Activated B cell treated with CpG ODN at 0.5 μM for 24 hours (primary cell): ENCODE measurements at places on chromosomes 5 and 9. TPM values are rescaled to one million over a fixed set of nuclear protein-coding genes. Genes with fewer than 3 reads are reported as not detected.

GPR150 gene
- 0.60 and 1.1 TPM in 2 replicates for total RNA-seq

GRCh38 chr9:92563116-92564100, 27.6 kb upstream of the ECM2 start:
- peaks cover 2% of the 10 kb centered on the region for H3K36me3 ChIP-seq
- DNase-seq, result no peak
- H3K27me3 ChIP-seq, result no peaks in the 10 kb centered on the region
- H3K4me1 ChIP-seq, result no peaks in the 10 kb centered on the region

DNA sequence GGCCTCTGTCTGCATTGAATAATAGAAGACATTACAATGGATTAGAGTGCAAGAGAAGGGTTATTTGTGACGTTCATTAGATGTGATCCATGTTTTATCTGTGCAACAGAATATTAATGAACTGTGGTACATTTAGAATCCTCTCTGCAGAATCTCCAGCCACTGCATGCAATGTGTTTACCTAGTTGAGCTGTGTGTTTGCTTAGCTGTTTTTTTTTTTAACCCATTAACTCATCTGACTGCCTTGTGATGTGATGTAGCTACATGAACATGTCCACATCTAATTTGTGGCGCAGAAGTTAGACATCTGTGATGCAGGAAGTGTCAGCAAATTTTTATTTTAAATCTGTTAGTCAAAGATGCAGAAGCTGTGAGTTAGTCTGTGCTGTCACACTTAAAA, 236.9 kb downstream of the CD180 start:
- H3K4me1 ChIP-seq, result no peaks in the 10 kb centered on the region
- DNase-seq, result no peak
- H3K27me3 ChIP-seq, result peaks cover 8% of the 10 kb centered on the region
- H3K27ac ChIP-seq, result no peak overlapping the region
- no peaks in the 10 kb centered on the region for H3K36me3 ChIP-seq

DNA sequence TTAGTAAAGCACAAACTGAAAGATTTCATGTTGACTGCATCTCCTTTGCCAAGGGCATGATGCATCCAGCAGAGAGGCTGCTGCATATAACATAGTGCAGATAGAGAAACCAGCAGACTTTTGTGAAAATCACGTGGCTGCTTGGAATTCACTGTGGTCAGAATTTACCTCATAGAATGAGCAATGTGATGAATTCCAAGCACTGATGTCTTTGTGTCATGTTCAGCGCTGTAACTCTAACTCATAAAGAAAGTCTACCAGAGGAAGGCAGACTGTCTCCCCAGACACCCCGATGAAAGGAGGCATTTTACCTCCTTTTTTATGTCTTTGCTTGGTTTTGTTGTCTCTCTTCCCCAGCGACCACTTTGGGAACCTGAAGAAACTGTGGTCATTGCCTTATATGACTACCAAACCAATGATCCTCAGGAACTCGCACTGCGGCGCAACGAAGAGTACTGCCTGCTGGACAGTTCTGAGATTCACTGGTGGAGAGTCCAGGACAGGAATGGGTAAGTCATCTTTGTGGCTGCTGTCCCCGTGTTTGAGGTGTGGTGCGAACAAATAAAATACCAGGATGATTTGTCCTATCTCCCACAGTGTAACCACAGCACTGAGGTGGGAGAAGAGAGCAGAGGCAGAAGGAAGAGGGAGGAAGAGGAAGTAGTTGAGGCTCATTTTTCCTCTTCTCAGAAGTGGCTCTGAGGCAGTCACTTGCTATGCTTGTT, 42.0 kb downstream of the ITK start:
- H3K27ac ChIP-seq, result no peak overlapping the region
- no peaks in the 10 kb centered on the region for H3K36me3 ChIP-seq
- no peak for DNase-seq
- no peaks in the 10 kb centered on the region for H3K27me3 ChIP-seq

TMEM203 gene
- 32.7 and 34.1 TPM in 2 replicates for total RNA-seq

OBP2B gene
- total RNA-seq, result not detected in 2 replicates

DNA sequence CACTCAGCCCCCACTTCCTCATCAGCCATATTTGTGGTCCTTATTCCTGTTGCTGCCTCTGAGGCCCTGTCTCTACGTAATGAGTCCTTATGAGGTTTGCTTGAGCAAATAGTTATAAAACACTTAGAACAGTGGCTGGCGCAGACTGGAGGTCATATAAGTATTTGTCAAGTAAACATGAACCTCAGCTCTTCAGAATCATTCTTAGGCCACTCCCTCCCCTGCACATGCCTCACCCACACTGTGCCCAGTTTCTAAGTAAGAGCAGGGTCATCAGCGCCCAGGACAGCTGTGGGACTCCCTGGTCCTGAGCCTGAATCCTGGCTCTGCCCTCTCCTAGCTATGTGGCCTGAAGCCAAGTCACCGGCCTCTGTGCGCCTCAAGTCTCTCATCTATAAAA, 4.0 kb downstream of the ST6GALNAC4 start:
- peak overlapping the region; percentile 96 for H3K27ac ChIP-seq
- H3K27me3 ChIP-seq, result no peaks in the 10 kb centered on the region
- H3K36me3 ChIP-seq, result peaks cover 63% of the 10 kb centered on the region
- no peak for DNase-seq
- H3K4me3 ChIP-seq, result no peak overlapping the region

FOXD4L6 gene
- not detected in 2 replicates for total RNA-seq

GABRA1 gene
- not detected in 2 replicates for total RNA-seq

GRCh38 chr5:155189476-155189875, 175.9 kb downstream of the KIF4B start:
- H3K27ac ChIP-seq, result no peak overlapping the region
- H3K27me3 ChIP-seq, result no peaks in the 10 kb centered on the region
- no peaks in the 10 kb centered on the region for H3K36me3 ChIP-seq
- DNase-seq, result no peak

REEP2 gene
- total RNA-seq, result 0.42 TPM in 1 of 2 replicates, not detected in the other

GRCh38 chr5:50969151-50970031, 303.0 kb downstream of the PARP8 start:
- peaks cover 50% of the 10 kb centered on the region for H3K4me1 ChIP-seq
- no peak overlapping the region for H3K27ac ChIP-seq
- H3K27me3 ChIP-seq, result peaks cover 68% of the 10 kb centered on the region
- peak overlapping the region; percentile 32 for H3K4me3 ChIP-seq

DNA sequence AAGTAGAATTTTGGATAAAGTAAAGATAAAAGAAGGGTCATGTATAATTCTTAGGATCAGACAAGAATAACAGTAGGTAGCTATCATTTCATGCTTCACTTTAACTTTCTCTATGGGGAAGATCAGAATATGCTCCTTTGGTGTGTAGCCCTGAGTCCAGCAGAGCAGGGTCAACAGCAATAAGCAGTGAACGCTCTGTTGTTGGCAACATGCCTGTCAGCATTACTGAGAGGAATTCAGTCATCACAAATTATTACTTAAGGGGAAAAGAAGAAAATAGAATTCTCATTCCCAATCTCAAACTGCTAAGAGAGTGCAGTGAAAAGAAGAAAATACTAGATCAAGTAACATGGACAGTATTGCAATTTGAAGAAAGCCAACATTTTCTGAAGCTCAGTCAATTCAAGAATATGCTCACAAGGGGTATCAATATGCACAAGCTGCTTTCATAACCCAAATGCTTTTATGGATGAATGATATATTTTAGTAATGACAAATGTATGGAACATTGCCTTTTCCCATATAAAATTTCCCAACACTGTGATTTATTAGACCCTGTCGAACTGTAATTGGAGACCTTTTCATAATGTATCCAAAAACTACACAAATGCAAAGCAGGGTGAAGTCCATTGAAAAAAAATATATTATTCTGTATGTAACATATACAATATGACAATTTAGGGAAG, 1359.4 kb downstream of the EFNA5 start:
- no peaks in the 10 kb centered on the region for H3K36me3 ChIP-seq
- H3K4me1 ChIP-seq, result no peaks in the 10 kb centered on the region
- no peak for DNase-seq
- H3K27me3 ChIP-seq, result no peaks in the 10 kb centered on the region
- H3K4me3 ChIP-seq, result no peak overlapping the region
- no peak overlapping the region for H3K27ac ChIP-seq

DNA sequence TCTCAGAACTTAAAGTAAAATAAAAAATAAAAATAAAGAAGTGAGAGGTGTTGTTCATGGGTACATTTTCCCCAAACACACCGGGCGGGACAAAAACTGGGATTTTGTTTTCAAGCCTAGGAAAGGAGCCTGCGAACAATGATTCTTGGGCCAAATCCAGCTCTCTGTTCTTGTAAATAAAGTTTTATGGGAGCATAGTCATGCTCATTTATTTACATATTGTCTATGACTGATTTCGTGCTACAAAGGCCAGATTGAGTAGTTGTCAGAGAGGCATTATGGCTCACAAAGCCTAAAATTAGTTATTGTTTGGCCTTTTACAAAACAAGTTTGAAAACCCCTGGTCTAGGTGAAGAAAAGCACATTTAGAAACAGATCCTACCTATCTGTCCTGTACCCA, 821.0 kb upstream of the GRAMD2B start:
- no peaks in the 10 kb centered on the region for H3K4me1 ChIP-seq
- no peak overlapping the region for H3K27ac ChIP-seq
- H3K36me3 ChIP-seq, result no peaks in the 10 kb centered on the region

PIP5K1B gene
- total RNA-seq, result 17.1 and 22.0 TPM in 2 replicates

ZNF454 gene
- total RNA-seq, result not detected in 2 replicates

ACER2 gene
- total RNA-seq, result 1.4 and 2.0 TPM in 2 replicates

HTR1A gene
- not detected in 2 replicates for total RNA-seq

GARIN3 gene
- not detected in 2 replicates for total RNA-seq

DNA sequence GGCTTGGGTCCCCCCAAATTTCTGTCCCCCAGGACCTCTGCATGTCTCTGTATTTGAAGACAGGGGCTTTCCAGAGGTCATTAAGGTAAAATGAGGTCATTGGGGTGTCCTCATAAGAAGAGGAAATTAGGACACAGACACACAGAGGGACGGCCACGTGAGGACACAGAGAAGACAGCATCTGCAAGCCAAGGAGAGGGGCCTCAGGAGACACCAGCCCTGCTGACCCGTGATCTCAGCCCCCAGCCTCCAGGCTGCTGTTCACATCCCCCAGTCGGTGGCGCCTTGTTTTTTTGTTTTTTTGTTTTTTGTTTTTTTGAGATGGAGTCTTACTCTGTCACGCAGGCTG, 1.2 kb upstream of the CCDC183 start:
- H3K4me3 ChIP-seq, result no peak overlapping the region
- peaks cover 3% of the 10 kb centered on the region for H3K27me3 ChIP-seq
- H3K4me1 ChIP-seq, result peaks cover 29% of the 10 kb centered on the region
- DNase-seq, result no peak

DNA sequence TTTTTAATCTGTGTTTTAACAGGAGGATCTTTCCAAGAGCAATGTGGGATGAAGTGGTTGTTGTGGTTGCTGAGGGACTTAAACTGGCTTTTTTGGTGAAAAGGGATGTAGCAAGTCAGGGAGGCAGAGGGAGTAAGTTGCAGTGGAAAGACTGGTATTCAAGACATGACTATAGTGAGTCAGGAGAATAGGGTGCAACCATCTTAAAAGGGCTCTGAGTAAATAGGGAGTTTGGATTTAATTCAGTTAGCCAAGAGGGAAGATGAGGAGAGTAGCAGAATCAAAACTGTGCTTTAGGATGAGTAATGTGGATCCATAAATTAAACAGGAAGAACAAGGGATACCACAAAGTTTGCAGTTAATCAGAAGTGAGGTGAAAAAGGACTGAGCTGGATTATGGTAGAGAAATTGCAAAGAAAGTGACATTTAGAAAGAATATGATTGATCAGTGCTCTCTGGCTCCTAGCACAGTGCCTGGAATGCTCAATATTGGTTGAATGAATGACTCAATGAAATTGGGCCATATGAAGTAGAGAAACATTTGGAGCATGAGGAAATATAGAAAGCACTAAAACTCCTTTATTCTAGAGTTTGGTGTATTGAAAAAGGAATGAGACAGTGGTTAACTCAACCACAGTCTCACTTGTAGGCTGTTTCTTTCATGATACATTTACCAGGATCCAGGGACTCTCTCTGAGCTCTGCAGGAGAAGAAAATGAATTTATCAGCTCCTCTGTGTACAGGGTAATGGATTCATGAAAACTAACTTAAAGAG, 5.1 kb downstream of the POLR3G start:
- H3K36me3 ChIP-seq, result no peaks in the 10 kb centered on the region
- no peaks in the 10 kb centered on the region for H3K27me3 ChIP-seq
- H3K4me3 ChIP-seq, result no peak overlapping the region
- DNase-seq, result no peak
- peaks cover 7% of the 10 kb centered on the region for H3K4me1 ChIP-seq
- no peak overlapping the region for H3K27ac ChIP-seq

PRRT1B gene
- not detected in 2 replicates for total RNA-seq

DNA sequence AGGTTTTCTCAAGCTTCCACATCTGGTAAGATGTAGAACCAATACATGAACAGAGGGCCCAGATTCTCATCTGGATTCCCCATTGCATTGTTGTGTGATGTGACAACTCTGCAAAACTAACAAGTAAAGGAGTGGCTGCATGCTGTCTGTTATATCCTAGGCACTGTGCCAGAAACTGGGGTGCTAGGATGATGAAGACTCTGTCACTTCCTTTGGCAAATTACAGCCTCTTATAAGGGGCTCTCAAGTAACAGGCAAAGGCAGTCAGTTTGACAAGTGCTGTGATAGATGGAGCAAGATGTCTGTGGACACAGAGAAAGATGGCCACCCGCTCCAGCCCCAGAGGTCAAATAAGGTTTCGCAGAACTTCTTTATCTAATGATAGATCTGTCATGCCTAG, 115.7 kb downstream of the PAPPA start:
- no peak overlapping the region for H3K27ac ChIP-seq
- DNase-seq, result no peak
- no peak overlapping the region for H3K4me3 ChIP-seq
- H3K4me1 ChIP-seq, result no peaks in the 10 kb centered on the region
- no peaks in the 10 kb centered on the region for H3K36me3 ChIP-seq

- H3K27me3 ChIP-seq, result no peaks in the 10 kb centered on the region
- H3K36me3 ChIP-seq, result no peaks in the 10 kb centered on the region
- H3K27ac ChIP-seq, result no peak overlapping the region
- no peak for DNase-seq
Observed at GRCh38 chr9:12680341-12680740, 12.8 kb upstream of the TYRP1 start.

ADAMTS12 gene
- not detected in 2 replicates for total RNA-seq

MARCOL gene
- not detected in 2 replicates for total RNA-seq
